ENCODE measurements at places on chromosomes 1 and 21.

DNA sequence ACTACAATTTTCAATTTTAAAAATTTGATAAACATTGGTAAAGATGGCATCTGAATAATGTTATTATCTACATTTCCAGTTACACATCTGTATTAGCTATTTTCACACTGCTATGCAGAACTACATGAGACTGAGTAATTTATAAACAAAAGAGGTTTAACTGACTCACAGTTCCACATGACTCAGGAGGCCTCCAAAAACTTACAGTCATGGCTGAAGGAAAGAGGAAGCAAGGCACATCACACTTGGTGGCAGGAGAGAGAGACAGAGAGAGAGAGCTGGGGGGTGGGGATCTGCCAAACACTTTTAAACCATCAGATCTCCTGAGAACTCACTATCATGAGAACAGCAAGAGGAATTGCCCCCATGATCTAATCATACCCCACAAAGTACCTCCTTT lies 850.0 kb downstream of the LTN1 start:
- DNase-seq, result no peak

DNA sequence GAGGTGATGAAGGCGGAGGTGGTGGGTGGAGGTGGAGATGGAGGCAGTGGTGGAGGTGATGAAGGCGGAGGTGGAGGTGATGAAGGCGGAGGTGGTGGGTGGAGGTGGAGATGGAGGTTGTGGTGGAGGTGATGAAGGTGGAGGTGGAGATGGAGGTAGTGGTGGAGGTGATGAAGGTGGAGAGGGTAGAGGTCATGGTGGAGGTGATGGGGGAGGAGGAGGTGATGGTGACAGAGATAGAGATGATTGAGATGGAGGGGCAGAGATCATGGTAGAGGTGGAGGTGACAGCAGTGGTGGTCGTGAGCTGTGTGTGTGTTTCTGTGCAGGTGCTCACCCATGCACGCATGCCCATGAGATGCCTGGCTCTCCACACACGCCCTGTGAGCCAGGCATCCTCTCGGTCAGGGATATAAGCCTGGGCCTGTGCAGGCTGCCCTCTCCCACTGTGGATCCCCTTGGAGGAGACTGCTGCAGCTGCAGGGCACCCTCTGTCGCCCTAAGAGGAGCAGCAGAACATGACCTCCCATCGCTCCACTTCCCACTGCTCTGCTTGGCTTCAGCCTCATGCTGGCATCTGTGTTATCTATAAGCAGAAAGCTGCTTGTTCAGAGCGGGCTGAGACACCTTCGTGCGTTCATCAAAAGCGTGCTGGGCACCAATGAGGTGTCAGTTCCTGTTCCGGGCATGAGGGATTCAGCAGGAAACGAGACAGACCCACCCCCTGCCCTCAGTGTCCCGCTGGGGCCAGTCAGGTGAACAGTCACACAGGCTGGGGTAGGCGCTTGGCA lies 20.5 kb upstream of the NPHP4 start:
- DNase-seq, result no peak

GRCh38 chr1:161905269-161905884 lies 118.3 kb downstream of the OLFML2B start:
- peak; percentile 15 for DNase-seq

DNA sequence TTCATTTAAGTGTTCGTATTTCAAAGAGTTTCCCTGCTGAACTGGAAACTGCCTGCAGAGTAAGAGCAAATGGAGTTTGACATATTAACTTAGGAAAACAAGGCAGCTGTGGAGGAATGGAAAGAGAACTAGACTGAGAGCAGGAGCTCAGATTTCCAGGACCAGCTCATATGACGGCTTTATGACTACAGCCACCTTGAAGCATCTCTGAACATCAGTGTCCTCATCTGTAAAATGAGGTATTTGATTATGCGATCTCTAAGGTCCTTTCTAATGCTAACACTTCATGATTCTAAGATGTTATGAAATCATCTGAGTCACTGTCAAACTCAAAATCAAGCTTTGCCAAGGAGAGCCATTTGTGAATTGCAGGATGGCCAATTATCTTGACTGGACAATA lies 112.3 kb downstream of the PRRX1 start:
- no peak for DNase-seq

GRCh38 chr21:41479686-41480085 lies 28.3 kb downstream of the TMPRSS2 start:
- no peak for DNase-seq

- DNase-seq, result no peak
Observed at GRCh38 chr1:241902391-241903065, 54.5 kb downstream of the EXO1 start.

DNA sequence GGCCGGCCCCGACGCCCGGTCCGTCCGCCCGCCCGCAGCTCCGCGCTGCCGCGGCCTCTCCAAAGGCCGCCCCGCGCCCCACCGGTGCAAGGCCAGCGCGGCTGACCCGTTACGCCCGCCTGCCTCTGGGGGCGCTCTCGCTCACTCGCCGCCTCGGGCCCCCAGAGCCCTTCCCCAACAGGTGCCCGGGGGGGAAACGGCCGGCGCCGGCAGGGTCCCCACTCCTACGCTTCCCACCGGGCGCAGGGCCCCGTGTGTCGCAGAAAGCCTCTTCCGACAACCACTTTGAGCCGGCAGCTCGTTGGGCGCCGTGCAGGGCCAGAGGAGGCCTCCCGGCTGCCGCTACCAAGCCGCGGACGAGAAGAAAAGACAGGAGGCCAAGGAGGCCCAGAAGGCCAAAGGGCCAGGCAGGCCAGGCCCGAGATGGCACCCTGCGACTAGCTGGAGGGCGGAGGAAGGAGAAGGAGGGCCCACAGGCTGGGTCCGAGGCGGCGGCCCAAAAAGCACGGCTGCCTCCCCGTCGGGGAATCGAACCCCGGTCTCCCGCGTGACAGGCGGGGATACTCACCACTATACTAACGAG lies 64.9 kb upstream of the FCGR2A start:
- peak; percentile 24 for DNase-seq

GRCh38 chr1:230348386-230349019 lies 77.6 kb downstream of the PGBD5 start:
- DNase-seq, result no peak

DNA sequence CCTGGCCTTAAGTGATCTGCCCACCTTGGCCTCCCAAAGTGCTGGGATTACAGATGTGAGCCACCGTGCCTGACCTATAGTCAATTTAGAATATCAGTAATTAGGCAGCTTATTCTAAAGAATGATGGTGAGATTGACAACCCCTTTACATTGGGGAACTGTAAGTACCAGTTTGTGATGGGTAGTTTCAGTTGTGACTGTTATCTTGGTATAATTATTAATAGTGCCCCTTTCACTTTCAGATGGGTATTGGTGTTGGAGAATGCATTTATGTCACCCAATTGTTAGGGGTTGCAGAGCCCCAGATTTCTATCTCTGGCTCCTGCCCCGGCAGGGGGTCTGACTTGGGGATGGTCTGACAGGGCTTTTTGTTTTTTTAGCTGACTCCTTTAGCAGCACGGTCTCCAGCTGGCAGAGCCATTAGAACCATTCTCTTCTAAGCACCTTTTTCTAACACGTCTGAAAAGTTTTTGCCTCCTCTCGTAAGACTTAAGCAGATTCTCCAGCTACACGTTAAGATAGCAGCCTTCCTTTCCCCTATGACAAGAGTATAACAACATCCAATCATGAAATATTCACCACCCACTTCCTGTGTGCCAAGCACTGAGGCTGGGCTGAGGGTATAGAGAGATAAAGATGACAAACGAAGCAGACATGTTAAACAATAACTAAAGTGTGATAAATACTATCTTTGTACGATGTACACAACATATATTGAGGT lies 157.8 kb downstream of the SDCCAG8 start:
- no peak for DNase-seq

GRCh38 chr21:43985690-43986251 lies 26.3 kb upstream of the TRAPPC10 start:
- no peak for DNase-seq

DNA sequence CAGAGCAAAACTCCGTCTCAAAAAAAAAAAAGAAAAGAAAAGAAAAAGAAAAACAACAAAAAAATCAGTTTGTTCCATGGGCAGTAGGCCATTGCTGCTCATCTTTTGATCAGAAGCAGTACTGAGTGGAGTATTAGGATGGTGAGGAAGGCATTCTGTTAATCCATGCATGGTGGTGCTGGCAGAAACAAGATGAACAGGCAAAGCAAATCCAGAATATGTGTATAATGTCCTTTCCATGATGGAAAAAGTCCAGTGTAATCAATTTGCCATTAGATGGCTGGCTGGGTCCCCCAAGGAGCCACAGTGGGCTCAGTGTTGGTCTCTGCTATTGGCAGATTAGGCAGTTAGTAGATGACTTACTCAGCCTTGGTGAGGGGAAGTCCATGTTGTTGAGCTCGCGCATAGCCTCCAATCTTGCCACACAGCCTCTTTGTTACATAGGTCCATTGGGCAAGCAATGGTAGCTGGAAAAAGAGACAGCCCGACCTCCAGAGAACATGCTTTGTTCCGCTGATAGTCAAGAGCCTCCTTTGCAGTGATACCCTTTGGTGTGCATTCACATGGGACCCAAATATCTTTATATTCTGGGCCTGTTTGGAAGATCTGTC lies 23.3 kb downstream of the H3-3A start:
- DNase-seq, result no peak

DNA sequence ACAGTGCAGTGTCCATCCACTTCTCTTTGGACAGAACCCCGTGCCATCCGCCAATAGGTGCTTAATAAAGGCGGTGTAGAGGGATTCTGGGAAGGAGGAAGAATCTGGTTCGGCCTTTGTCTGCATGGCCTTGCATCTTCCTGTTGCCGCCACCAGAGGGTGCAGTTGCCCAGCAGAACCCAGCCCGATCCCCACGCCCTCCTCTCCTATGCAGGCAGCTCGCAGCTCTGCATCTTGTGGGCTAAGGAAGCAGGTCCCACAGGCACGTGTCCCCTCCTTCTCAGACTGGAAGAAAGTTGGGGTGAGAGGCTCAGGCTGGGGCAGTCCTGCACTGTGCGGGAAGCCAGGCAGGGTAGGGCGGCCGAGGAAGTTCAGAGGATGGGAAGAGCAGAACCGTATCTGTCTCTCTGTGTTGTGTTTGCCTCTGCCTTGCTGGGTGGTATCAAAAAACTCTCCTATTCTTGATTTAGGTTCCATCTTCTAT lies 20.8 kb downstream of the NAV1 start:
- DNase-seq, result peak; percentile 63

- no peak for DNase-seq
Observed at GRCh38 chr1:157485793-157486192, 66.5 kb downstream of the FCRL5 start.

DNA sequence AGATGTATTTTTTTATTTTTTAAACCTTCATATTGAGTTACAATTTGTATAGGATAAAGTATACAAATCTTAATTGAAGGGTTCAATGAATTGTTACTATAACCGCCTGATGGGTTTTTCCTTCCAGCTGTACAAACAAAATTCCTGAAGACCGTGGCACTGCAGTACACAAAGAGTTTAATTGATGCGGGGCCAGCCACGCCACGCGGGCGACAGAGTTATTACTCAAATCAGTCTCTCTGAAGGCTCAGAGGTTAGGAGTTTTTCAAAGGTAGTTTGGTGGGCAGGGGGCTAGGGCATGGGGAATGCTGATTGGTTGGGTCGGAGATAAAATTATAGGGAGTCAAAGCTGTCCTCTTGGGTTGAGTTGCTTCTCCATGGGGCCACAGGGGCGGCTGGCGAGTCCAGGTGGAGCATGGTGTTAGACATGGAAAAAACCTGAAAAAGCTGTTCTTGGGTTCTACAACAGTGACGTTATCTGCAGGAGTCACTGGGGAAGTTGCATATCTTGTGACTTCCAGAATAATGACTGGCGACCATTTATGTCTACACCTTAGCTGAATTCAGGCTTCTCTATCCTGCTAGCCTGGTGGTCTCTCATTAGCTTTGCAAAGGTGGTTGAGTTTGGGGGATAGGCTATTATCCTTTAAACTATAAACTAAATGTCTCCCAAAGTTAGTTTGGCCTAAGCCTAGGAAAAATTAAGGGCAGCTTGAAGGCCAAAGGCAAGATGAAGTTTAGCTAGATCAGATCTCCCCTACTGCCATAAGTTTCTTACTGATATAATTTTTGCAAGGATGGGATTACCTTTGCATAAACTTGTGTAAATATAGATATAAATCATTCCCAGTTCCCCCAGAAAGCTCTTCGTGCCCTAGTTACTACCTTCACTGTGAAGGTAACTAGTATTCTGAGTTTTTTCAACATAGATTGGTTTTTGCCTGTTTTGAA lies 13.0 kb upstream of the TMEM9 start:
- DNase-seq, result no peak

DNA sequence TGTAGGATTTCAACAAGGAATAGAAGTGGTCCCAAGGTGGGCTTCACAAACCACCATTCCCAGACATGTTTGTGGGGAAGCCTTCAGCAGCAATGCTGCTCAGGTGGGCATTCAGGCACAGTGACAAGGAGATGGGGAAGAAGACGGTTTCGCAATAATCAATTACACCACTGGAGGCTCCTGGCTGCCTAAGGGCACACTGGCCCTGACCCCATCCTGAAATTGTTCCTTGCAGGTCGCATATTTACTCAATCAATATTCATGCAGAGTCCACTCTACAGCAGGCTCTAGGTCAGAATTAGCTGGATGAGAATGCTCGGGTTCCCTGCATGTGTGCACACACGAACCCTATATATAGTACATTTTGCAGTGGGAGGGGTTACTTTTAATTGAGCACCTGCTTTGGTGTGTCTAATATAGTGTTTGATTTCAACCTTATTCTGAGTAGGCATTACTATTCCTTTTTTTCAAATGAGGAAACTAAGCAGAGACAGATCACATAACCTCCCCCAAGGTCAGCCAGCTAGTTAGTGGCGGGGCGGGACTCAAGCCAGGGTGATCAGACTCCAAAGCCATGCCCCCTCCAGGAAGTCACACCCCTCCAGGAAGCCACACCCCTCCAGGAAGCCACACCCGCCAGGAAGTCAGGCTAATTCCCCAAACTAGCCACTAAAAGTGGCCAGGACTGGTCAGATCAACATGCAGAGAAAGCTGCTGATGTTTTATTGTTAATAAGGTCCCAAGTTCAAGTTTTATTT lies 106.5 kb downstream of the HLCS start:
- peak; percentile 22 for DNase-seq

GRCh38 chr1:161046605-161047228 lies 940 bp upstream of the USF1 start:
- DNase-seq, result no peak

DNA sequence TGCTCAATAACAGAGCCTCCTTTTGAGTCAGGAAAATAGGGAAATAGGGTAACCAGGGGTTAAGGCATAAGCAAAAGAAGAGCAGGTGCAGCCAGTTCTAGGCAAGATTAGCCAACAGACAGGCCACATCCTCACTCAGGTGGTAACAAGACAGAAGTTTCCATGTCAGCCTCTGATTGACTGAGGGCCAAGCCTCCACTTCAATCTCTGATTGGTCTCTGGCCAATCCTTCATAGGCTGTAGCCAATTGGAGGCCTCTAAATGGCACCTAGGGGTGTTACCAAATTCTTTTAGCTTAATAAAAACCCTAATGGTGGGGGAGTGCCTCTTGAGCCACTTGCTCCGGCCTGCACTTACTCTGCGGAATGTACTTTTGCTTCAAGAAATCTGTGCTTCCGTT lies 37.2 kb downstream of the LACTBL1 start:
- DNase-seq, result no peak

Data from CD4-positive, alpha-beta T cell treated with Interleukin-6 at 100 ng/mL for 8 hours (primary cell).